Head of caudate nucleus (tissue), 42 donors: ENCODE measurements at places on chromosomes 6 and 20.

GRCh38 chr20:21509597-21510371 lies 4.1 kb downstream of the NKX2-2 start:
- DNase-seq = peak; percentile 65

DNA sequence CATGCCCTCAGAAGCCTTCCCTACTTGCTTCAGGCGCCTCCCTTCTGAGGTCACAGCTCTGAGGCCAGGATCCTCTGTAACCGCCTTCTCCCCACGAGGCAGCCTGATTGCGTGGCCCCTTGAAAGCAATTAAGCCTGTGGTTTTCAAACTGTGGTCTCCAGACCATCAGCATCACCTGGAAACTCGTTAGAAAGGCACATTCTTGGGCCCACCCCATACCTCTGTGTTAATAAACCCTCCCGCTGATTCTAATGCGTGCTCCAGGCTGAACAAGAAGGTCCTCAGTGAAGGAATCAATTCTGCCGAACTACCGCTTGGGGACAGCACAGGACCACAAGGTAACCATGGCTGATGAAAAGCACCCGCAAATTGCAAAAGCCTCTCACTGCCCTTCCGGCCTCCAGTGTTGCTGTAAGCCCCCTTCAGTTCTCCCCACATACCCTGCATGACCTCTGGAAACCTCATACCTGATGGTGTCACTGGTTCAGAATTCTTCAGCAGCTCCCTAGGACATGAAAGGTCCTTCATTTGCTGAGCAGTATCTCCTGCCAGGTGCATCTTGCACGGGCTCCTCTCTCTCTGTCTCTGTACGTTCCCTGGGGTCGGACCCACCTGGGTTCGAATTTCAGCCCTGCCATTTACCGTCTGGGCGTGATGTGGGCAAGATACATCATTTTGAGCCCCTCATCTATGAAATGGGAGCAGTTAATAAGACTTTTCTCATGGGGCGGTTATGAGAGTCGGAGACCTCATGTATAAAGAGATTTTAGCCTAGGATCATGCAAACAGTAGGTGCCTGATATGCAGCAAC lies 93.3 kb upstream of the RNF24 start:
- peak; percentile 76 for DNase-seq

GRCh38 chr6:91713911-91714310 lies 1127.0 kb upstream of the MAP3K7 start:
- no peak for DNase-seq

GRCh38 chr6:24270011-24270410 lies 87.8 kb downstream of the DCDC2 start:
- DNase-seq = no peak

- no peak for DNase-seq
Measured at GRCh38 chr20:57900226-57900905, 190.6 kb upstream of the PMEPA1 start.

DNA sequence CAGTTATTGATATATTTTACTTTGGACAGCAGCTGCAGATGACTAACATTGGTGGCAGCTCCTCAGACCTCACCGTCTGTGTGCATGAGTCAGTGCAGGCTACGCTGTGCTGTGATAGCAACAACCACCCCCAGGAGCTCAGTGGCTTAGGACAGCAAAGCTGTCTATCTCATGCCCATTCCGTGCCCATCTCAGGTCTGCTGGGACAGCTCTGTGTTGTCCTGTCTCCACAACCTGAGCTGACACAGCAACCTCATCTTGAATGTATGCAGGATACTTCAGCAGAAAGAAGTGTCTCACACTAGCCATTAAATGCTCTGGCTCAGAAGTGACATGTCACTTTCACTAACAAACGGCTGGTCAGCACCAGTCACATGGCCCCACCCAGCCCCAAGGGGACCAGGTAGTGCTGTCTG lies 47.7 kb downstream of the BANF2 start:
- DNase-seq = no peak

DNA sequence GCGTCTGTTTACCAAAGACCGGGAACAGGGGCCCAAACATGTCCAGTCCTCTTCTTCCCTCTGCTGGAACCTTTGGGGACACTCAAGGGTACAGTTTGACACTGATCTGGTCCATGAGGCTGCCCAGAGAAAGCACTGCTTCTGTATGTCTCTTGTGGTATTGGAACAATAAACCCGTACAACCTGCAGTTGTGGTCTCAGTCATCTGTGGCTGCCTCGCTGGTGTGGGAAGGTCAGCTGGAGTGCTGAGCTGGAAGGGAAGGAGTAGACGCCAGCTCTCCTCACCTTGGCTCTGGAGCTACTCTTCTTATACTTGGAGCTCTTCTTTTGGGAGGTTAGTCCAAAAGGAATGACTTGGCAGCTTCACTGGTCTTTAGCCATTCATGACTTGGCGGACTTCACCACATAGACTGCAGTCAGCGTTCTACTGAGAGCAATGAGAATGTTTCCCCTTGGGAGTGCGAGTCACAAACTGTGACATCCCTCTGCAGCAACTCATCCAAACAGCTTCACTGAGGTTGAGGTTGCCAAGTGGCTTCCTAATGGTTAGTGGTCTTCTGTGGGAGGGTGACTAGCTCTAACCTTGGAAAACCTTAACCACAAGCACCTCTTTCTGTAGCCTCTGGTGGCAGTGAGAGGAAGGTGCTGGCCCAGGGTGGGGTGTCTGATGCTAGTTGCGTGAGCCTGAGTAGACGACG lies 81.2 kb downstream of the ASXL1 start:
- no peak for DNase-seq

DNA sequence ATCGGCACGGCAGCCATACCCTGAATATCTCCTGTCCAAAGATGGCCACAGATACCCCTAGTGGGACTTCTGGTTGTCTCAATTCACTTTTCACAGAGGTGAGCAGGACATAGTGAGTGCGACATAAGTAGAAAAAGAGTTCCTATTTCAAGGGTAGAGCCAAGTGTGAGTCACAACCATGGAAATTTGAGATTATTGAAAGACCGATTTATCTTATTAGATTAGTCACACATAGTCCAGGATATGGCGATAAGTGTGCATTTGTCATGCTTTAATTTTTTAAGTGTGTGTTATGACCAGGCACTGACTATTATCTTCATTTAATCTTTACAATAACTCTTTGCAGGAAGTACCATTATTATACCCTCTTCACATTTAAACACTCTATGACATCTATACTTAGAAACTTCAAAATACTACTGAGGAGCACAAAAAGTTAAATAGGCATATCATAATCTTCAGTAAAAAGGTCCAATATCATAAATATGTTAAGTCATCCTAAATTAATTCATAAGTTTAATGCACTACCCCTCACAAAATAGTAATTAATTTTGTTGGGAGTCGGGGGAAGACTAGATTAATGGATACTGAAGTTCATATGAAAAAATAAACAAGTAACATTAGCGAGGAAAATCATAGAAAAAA lies 13.4 kb upstream of the TNFAIP3 start:
- DNase-seq = no peak

DNA sequence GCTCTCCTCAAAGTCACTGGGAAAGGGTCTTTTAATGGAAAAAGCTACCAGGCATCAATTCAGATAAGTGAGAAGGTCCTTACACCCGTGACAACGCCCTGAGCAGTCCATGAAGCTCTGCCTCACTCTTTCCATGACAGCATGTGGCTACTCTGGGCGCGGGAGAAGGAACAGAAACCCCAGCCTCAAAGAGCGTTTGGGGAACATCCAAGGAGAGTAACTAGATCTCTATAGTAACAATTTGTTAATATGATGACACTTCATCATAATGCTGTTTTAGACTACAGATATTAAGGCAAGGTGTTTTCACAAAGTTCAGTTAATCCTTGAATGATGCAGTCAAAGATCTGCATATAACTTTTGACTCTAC lies 55.2 kb downstream of the KIF6 start:
- DNase-seq = no peak

- no peak for DNase-seq
Measured at GRCh38 chr6:42978487-42978838, 518 bp downstream of the PEX6 start.

DNA sequence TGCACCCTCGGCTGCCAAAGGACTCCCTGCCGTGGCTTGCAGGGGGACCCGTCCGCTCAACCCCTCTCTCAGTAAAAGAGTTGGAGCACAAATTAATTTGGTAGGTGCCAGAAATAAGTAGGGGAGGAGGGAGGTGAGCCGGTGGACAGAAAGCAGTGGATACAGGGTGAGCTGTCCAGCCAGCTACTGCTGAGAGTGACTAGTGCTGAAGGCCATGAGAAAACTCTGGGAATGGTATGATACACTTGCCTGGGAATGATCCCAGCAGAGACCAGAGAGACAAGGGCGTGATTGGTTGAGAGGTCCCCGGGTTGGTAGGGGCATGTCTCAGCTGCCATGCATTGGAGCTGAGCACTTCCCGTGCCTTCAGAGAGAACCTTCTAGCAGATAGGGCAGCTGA lies 15.7 kb downstream of the FOXQ1 start:
- DNase-seq = no peak

DNA sequence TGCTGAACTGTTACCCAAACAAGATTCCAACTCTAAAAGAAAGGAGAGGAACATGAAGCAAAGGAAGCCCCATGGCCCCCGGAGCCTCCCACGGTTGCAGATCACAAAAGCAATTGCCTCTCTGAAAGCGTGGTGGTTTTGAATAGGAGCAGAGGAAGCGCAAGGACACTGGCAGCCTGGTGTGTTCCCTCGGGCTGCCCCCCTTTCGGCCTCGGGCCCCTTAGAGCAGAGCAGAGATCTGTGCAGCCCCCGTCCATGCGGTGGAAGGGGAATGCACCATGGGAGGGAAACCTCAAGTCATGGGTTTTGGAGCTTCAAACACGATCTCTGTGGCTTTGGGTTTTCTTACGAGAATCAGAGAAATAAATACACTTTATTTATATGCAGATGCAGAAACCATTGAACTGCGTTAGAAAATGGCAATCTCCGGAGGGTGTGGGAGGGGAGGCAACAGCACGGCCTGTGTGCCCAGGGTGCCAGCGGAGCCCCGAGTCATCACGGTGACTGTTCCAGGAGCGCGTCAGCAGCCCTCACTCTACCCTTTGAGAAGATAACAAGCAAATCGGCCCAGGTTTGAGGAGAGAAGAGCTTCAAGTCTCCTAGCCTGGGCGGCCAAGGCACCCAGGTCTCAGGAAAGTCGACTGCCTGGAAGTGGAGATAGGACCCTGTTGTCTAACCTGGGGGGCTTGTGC lies 20.5 kb downstream of the FOXF2 start:
- DNase-seq = no peak

DNA sequence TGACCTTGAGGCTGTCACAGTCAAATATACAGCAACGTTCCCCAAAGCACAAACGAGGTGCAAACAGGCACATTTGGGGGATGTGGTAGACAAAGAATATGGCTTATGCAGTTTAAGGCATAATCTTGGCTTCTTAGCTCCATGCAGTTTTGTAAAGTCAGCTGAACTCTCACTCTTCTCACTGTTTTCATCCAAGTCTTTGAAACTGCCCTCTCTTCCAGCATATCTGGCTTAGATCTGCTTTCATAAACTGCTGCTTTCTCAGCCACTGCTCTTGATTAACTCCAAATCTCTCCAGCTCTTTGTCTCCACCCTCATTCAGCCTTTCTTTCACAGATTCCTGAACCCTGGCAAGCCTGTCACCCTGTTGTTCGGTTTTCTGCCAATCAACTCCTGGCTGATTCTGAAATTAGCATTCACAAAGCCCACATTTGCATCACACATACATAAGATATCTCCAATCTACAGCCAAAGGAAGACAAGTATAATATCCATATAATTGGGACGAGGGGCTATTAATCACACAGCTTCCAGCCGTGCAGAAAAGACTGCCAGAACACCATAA lies 301.1 kb upstream of the RNF217 start:
- no peak for DNase-seq

GRCh38 chr6:7674291-7674690 lies 51.6 kb upstream of the BMP6 start:
- DNase-seq = no peak

DNA sequence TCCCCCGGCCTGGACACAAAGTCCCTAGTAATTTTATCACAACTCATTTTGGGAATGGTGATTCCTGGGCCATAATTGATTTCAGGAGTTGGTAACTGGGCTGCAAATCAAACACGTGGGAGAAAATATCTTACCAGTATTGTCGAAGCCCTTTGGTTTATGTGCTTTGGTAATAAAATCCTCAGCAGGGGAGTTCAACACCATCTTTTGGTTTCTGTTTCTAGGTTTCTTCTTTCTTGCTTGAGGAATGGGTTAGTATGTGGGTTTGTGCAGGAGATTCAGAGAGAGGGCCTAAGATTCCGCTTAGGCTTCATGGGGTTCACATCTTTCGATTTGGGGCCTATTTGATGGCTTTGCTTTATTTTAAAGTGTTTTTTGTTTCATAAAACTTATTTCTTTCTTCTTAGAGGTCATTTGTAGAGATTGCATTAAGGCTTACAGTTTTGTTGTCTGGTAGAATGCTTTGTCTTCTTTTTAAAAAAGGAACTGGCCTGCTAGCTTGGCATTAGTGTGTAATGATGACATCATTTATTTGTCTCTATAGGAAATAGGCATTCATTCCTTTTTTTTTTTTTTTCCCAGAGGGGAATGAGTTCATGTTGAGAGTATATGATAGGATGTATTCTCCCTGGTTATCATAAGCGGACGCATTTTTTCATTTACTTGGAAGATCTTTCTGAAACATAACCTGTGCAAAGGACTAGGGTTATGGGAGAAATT lies 45.8 kb downstream of the CYP24A1 start:
- no peak for DNase-seq

GRCh38 chr6:46130666-46131065 lies 877 bp downstream of the ENPP4 start:
- no peak for DNase-seq
